Mesenchymal stem cell (in vitro differentiated cells and primary cell): ENCODE measurements at places on chromosomes 12 and 14.
A peak's percentile ranks its signal among the peaks of the same experiment; 100 is the strongest.

GRCh38 chr14:99479160-99479905 lies 1.3 kb downstream of the SETD3 start:
- peak overlapping the region; percentile 17 for H3K27ac ChIP-seq
- H3K36me3 ChIP-seq: peaks cover 4% of the 10 kb centered on the region
- H3K4me1 ChIP-seq: peaks cover 7% of the 10 kb centered on the region
- peak overlapping the region; percentile 86 for H3K4me3 ChIP-seq

- no peaks in the 10 kb centered on the region for H3K36me3 ChIP-seq
- H3K27me3 ChIP-seq: peaks cover 58% of the 10 kb centered on the region
- H3K27ac ChIP-seq: no peak overlapping the region
- DNase-seq: no peak
- no peak overlapping the region for H3K4me3 ChIP-seq
- H3K4me1 ChIP-seq: no peaks in the 10 kb centered on the region
Measured at GRCh38 chr14:76309572-76310162, 66.3 kb upstream of the ESRRB start.

DNA sequence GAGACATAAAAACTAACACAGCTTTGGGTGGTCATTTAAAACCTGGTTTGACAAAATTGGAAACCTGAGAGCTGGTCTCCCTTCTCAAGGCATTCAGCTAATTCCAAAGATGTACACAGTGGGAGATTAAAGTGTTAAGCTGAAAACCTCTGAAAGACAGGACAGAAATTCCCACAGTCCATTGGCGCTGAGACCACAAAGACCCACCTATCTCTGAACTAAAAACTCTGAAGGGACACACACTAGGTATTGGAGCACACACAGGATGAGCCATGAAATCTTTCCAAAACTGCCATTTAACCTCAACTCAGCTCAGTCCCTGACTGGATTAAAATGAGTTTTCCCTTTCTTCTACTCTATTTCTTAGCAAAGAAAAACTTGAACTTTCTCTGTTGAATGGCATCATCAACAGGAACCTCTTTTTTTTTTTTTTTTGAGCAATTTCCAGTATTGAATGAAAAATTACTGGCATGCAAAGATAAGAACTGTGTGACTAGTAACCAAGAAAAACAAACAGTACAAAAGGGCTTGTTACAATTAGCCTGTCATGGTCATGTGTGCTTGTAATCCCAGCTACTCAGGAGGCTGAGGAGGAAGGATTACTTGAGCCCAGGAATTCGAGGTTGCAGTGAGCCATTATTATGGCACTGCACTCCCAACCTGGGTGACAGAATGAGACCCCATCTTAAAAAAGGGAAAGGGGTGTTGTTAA lies 82.4 kb downstream of the IPO8 start:
- no peaks in the 10 kb centered on the region for H3K4me1 ChIP-seq
- no peak overlapping the region for H3K4me3 ChIP-seq
- no peaks in the 10 kb centered on the region for H3K36me3 ChIP-seq
- no peaks in the 10 kb centered on the region for H3K27me3 ChIP-seq

DNA sequence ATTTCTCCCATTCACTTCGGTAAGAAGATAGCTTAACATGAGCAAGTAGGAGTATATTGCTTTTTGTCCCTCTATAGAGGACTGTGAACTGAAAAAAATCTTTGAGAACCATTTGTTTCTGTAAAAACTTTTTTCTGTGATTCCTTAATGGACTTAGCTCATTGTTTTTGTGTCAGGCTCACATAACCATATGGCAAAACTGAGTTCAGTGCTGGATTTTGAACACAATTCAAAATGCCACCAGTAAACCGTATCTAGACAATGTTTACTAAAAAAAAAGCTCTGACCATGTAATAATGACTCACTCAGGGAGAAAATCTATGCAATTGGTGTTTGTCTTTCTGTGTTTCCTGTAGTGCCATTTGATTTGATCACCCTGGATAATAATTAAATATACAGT lies 5.2 kb downstream of the TRHDE start:
- no peak overlapping the region for H3K27ac ChIP-seq
- H3K36me3 ChIP-seq: no peaks in the 10 kb centered on the region
- H3K27me3 ChIP-seq: peaks cover 3% of the 10 kb centered on the region

GRCh38 chr14:34684578-34684977 lies 29.8 kb downstream of the CFL2 start:
- H3K36me3 ChIP-seq: no peaks in the 10 kb centered on the region
- no peaks in the 10 kb centered on the region for H3K27me3 ChIP-seq
- peaks cover 6% of the 10 kb centered on the region for H3K4me1 ChIP-seq
- no peak overlapping the region for H3K4me3 ChIP-seq

- H3K27ac ChIP-seq: no peak overlapping the region
- DNase-seq: no peak
- H3K4me1 ChIP-seq: peaks cover 5% of the 10 kb centered on the region
- H3K36me3 ChIP-seq: peaks cover 84% of the 10 kb centered on the region
Measured at GRCh38 chr12:131774576-131775391, 53.4 kb upstream of the MMP17 start.

GRCh38 chr14:100601914-100602313 lies 14.7 kb upstream of the BEGAIN start:
- H3K4me3 ChIP-seq: no peak overlapping the region
- no peak overlapping the region for H3K27ac ChIP-seq
- H3K27me3 ChIP-seq: peaks cover 48% of the 10 kb centered on the region

- no peak overlapping the region for H3K27ac ChIP-seq
- H3K27me3 ChIP-seq: peaks cover 34% of the 10 kb centered on the region
- H3K4me3 ChIP-seq: peak overlapping the region; percentile 82
- H3K4me1 ChIP-seq: peaks cover 18% of the 10 kb centered on the region
- no peaks in the 10 kb centered on the region for H3K36me3 ChIP-seq
- no peak for DNase-seq
Measured at GRCh38 chr14:67514203-67514607, 18.9 kb upstream of the PLEKHH1 start.

- no peaks in the 10 kb centered on the region for H3K27me3 ChIP-seq
- H3K36me3 ChIP-seq: no peaks in the 10 kb centered on the region
- H3K4me1 ChIP-seq: peaks cover 5% of the 10 kb centered on the region
- peak overlapping the region; percentile 99 for H3K27ac ChIP-seq
- peak; percentile 97 for DNase-seq
Measured at GRCh38 chr14:63203618-63204406, 431 bp upstream of the RHOJ start.

- H3K36me3 ChIP-seq: no peaks in the 10 kb centered on the region
- no peak overlapping the region for H3K27ac ChIP-seq
- H3K27me3 ChIP-seq: peaks cover 7% of the 10 kb centered on the region
- no peak overlapping the region for H3K4me3 ChIP-seq
- DNase-seq: no peak
- no peaks in the 10 kb centered on the region for H3K4me1 ChIP-seq
Measured at GRCh38 chr14:75522983-75523318, 682 bp downstream of the BATF start.

- no peak for DNase-seq
- H3K4me3 ChIP-seq: no peak overlapping the region
- H3K36me3 ChIP-seq: no peaks in the 10 kb centered on the region
- peaks cover 4% of the 10 kb centered on the region for H3K27me3 ChIP-seq
Measured at GRCh38 chr14:104023325-104024055, 62.0 kb upstream of the ASPG start.

DNA sequence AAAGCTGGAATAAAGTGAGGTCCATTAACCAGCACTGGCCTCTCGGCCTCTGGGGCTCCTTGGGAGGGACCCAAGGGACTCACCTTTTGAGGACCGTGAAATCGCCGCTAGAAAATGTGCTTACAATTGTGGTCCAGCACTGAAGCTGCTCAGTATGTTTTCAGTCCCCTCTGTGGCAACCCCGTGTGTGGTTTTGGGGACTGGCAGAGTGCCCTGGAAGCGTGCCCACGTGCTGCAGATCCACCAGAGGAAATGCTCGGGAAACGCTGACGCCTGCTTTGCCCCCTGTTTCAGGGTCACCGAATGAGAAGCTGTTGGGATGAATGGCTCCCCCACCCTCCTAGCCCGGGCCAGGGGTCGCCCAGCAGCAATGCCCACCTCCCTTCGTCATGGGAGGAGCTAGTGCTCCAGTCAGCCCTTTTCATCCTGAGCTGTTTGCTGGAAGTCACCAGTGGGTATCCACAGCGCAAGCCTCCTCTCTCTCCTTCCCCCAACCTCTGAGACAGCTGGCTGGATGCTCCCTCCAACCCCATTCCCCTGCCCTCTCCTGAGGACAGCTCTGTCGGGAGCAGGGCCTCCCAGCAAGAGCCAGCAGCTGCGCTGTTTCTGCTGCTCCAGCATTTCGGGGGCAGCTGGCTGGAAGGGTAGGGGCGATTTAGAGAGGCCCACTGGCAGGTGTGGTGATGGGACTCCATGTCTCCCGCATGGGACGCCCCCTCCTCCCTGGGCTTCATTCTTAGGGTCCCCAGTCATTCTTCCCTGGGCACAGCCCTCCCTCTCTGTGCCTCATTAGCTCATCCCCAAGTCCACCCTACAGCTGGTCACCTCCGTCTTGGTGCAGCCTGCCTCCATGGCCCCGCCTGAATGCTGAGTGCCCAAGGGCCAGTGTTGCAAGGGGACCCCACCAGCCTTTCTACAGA lies 33.2 kb upstream of the PPP1R13B start:
- H3K36me3 ChIP-seq: no peaks in the 10 kb centered on the region
- H3K4me3 ChIP-seq: peak overlapping the region; percentile 61
- DNase-seq: no peak
- peaks cover 49% of the 10 kb centered on the region for H3K27me3 ChIP-seq
- peak overlapping the region; percentile 33 for H3K27ac ChIP-seq

DNA sequence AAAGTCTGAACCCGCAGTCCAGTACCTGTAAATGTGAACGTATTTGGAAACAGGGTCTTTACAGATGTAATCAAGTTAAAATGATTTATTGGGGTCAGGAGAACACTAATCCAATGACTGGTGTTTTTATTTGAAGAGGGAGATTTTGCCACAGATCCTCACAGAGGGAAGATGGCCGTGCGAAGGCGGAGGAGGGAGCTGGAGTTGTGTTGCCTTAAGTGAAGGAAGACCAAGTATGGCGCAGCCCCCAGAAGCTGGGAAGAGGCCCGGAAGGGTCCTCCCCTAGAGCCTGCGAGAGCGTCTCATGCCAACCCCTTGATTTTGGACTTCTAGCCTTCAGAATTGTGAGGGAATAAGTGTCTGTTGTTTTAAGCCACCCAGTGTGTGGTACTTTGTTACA lies 102.8 kb upstream of the NUDT4 start:
- no peaks in the 10 kb centered on the region for H3K36me3 ChIP-seq
- peaks cover 3% of the 10 kb centered on the region for H3K4me1 ChIP-seq
- no peaks in the 10 kb centered on the region for H3K27me3 ChIP-seq
- no peak overlapping the region for H3K4me3 ChIP-seq

DNA sequence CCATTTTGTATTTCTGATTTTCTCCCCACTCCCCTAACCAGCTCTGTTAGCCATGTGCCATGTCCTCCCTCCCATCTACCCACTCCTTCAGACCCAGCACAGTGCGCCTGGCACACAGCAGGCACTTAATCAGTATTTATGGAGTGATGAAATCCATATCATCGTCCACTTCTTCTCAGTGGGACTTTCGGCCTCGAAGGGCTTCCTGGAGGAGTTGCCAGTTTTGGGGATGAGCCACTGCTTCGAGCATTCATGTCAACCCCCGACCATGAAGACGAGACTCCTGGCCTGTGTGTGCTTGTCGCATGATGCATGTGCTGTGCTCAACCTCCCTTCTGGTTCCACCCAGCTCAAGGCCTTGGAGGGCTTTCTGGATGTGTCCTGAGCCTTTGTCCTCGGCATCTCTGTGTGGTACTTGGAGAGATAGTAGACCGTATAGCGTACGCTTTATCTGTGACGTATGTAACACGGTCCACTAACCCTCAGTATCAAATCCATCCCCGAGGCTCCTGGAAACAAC lies 119.5 kb upstream of the RTL1 start:
- peaks cover 1% of the 10 kb centered on the region for H3K4me1 ChIP-seq
- no peak overlapping the region for H3K27ac ChIP-seq
- no peaks in the 10 kb centered on the region for H3K27me3 ChIP-seq
- peaks cover 89% of the 10 kb centered on the region for H3K36me3 ChIP-seq
- no peak for DNase-seq
- no peak overlapping the region for H3K4me3 ChIP-seq

DNA sequence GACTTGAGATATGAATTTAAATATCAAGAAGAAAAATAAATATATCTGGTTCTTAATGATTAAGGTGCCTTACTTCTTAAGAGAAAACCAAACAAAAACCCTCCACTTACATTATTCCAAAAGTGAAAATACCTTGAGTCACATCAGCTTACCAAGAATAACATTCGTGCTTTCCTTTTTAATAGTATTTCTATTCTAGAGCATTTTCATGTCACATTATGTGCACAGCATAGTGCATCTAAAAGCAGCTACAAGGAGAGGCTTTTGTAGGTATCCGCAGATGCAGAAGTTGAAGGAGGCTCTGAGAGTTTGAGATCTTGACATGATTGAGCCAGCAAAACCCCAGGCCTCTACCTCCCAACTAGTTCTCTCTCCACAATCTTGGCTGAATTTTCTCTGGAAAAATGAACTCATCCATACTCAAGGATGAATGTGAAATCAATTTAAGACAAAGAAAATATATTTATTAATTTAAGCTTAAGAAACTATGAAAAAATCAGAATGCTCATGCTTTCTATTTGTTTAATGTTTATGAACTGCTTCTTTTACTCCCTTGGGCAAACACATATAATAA lies 275.0 kb downstream of the AKAP6 start:
- no peak overlapping the region for H3K4me3 ChIP-seq
- H3K4me1 ChIP-seq: no peaks in the 10 kb centered on the region
- H3K36me3 ChIP-seq: no peaks in the 10 kb centered on the region
- no peaks in the 10 kb centered on the region for H3K27me3 ChIP-seq
- no peak for DNase-seq

DNA sequence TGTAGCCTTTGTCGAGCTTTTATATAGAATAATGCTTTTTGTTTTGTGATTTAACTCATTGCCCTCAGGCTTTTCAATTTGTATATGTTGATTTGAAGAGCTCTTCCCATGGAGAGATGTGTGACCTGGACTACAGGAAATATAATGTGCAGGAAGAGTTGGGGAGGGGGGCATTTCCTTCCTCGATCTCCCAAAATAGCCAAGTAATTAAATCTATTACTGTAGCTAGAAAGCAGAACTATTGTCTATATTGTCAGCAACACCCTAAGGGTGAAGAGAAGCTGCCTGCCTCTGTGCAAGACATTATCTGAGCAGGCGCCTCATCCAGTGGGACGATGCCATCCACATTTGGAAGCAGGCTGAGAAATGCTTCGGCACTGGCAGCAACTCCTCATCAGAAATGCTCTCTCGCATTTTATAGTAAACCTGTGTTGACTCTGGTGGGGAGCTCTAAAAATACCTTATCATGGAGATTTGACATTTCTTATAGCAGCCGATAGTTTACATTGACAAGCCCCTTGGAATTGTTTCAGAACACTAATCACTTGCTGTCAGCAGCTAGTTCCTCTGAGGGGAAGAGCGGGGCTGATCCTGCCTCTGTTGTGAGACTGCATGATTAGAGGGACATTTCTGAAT lies 392.5 kb upstream of the RGS6 start:
- no peak overlapping the region for H3K27ac ChIP-seq
- H3K4me3 ChIP-seq: no peak overlapping the region
- no peaks in the 10 kb centered on the region for H3K36me3 ChIP-seq
